ENCODE measurements at places on chromosomes 5 and 9. TPM values are rescaled to one million over a fixed set of nuclear protein-coding genes. Genes with fewer than 3 reads are reported as not detected.
A peak's percentile ranks its signal among the peaks of the same experiment; 100 is the strongest.

The CCNO gene
- 2.2 TPM for total RNA-seq

GRCh38 chr9:126514037-126514821 lies 99.5 kb upstream of the LMX1B start:
- H3K36me3 ChIP-seq: no peaks in the 10 kb centered on the region
- peak overlapping the region; percentile 19 for H3K4me3 ChIP-seq
- peak; percentile 79 for DNase-seq
- peaks cover 37% of the 10 kb centered on the region for H3K4me1 ChIP-seq
- no peak overlapping the region for H3K27ac ChIP-seq

The OMD gene
- 4.1 TPM for total RNA-seq

- no peaks in the 10 kb centered on the region for H3K4me1 ChIP-seq
- no peaks in the 10 kb centered on the region for H3K27me3 ChIP-seq
- no peak for DNase-seq
- no peak overlapping the region for H3K27ac ChIP-seq
Measured at GRCh38 chr9:108444400-108445358, 411.1 kb downstream of the ACTL7B start.

The SELENOP gene
- 705 TPM for total RNA-seq

Data from lower lobe of right lung (tissue), 2 donors.